ENCODE measurements at places on chromosomes 13 and 19.

DNA sequence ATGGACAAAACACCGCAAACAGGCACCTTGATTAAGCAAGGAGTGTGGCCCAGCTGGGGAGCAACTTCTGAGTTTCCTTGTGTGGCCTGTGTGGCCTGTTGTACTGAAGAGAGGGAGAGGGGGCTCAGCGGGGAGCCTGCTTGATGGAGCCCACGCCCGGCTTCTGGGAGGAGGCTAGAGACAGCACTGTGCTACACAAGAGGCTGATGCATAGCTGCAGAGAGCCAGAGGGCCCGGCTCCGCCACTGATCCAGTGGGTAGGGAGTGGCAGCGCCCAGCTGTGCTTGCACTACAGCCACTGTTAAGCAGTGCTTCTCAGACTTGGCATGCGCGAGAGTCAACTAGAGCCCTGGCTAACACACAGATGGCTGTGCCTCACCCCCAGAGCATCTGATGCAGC, 19.0 kb downstream of the LYL1 start:
- DNase-seq: no peak

- no peak for DNase-seq
Measured at GRCh38 chr19:9058905-9059667, 27.8 kb upstream of the OR1M1 start.

GRCh38 chr19:30955112-30956104, 393.8 kb downstream of the TSHZ3 start:
- DNase-seq: no peak

DNA sequence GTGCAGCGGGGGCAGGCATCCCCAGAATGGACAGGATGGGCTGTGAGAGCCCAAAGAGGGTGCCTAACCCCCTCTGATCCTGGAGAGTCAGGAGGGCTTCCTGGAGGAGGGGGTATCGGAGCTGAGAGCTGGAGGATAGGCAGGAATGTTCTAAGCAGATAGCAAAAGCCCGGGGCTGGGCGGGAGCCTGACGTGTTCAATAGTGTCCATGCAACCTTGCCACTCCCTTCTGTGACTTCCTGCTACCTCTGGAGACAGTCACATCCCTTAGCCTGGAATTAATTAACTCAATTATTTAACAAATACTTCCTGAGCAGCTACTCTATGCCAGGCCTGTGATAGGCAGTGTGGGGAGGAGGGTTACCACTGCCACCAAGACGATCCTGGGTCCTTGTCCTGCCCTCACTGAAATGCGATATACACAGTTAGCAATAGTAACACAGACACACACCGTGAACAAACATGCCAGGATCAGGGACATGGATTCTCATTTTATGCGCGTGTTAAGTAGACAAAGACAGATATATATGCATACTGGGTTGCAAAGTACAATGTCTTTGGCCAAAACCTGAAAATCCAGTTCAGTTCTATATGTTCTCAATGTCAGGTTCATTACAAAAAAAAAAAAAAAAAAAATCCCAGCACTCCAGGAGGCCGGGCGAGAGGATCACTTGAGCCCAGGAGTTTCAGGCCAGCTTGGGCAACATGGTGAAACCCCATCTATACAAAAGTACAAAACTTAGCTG, 10.7 kb downstream of the AP2S1 start:
- no peak for DNase-seq

- no peak for DNase-seq
Measured at GRCh38 chr13:99963816-99964339, 7.7 kb downstream of the ZIC5 start.
